Stimulated activated CD8-positive, alpha-beta memory T cell treated with anti-CD3 and anti-CD28 coated beads, Interleukin-4, amount 100 ng/mL, for 1 hour (primary cell): ENCODE measurements at places on chromosomes 16 and 17.

- DNase-seq: no peak
Measured at GRCh38 chr16:30992931-30993816, 8.2 kb downstream of the HSD3B7 start.

DNA sequence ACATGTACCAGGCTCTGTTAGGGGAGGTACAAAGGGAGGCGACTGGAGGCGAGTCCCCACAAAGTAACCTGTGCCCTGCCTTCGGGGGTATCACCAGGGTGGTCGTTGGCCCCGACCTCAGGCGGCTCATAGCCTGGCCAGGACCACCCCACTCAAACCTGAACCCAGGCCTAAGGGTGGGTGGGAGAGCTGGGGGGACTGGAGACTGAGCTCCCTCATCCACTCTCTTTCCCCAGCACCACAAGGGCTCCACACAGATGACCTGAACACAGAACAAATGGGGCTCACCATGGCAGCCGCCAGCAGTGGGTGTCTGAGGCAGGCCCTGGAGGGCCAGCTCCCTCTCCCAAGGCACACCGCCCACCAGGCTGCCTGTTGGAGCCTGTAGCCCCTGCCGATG is 120.6 kb upstream of the TNRC6C start:
- DNase-seq: no peak

GRCh38 chr17:39700148-39700987 is 504 bp downstream of the ERBB2 start:
- no peak for DNase-seq

DNA sequence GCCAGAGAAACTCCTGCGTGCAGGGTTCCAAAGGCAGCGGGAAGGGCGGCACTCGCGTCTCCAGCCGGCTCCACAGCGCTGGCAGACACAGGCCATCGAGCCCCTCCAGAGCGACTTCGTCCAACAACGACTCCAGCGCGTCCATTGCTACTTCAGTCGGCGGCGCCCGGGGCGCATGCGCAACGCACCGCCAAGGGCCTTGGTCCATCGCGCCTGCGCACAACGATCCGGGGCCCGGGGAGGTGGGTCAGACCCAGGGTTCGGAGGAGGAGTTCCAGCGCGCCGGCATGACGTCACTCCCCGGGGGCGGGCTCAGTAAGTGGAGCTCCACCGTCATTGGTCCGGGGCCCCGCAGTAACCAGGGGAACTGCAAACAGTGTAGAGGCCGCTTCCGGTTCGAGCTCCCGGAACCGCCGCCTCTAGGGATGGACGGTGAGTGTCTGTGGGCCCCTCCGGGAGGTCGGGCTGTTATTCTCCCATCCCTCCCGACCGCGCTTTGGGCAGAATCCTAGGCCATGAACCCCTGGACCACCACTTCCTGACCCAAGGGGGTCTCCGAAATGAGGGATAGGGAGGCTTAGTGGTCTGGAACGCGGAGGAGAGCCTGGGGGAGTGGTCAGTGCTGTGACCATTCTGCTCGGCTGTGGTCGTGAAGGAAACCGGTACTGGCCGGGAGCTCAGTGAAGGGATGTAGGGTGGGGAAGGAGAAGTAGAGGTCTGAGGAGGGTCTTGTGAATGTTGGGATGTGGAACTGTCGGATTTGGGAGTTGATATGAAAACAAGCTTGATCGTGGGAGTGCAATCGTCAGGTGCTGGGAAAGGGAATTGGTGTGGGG is at the start of the genes GTF3C1 and KATNIP:
Gene GTF3C1 (minus strand): TSS at position 168 of the 836 bp plus-strand sequence. CDS start 23 bp downstream, at position 145.
Gene KATNIP (plus strand): TSS at position 399 of the 836 bp plus-strand sequence. CDS start 27 bp downstream, at position 426.
- peak; percentile 100 for DNase-seq

DNA sequence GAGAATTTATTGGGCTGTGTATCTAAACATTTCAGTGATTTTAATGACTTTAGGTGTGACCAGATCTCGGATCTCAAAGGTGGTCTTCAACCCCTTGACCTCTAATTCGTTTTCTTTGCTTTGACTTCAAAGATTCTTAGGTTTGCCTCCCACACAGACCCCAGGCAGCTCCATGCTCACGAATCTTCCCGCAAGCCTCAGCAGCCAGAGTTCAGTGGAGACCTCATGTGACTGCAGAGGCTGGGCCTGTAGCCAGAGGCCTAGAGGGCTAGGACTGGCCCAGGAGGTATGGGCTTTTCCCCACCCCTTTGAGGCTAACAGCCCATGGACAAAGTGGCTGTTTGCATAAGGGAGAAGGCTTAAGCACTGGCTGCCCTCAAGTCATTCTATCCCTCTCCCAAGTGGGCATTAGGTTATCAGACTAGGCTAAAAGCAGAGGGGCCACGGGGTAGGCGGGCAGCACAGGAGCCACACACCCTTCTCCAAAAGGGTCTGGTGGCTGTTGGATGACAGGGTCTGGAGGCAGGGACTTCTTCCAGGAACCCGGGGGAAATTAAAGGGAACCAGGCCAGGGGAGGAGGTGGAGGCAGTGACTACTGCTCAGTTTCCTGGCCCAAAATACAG is 3.0 kb downstream of the HIRIP3 start:
- DNase-seq: no peak
